ENCODE measurements at places on chromosomes 5 and 9.

GRCh38 chr5:75465480-75465879 lies 45.9 kb downstream of the CERT1 start:
- no peak for DNase-seq

DNA sequence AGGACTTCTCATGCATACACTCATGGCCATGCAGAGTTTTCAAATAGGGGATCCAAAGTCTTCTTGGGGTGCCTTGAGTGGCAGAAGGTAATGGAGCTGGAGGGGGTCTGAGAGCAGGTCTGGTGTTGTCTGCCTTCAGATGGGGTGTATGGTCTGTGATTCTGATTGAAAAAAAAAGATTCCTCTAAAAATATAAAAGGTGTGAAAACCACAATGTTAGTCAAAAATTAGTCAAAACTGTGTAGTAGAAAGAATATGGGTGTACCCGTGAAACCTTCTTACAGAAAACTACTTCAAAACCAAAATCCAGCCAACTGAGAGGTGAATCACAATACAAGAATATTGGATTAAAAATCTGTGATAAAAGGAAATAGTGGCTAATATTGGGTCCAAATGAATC lies 20.1 kb downstream of the DOCK2 start:
- no peak for DNase-seq

DNA sequence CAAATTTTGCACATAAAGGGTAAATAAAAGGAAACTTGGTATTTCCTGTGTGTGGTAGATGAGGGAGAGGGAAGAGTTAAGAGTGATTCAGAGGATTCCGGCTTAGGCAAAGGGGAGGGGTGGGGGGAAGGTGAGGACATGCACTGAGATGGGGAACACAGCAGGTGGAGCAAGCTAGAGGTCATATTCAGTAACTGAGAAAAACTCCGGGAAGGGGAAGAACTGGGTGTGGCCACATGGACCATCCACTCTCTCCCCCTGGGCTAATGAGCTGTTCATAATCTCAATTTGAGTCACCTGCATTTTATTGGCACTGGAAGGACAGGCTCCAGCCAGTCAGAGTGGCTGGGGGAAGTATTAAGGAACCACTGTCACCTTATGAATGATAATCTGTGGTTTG lies 45.1 kb upstream of the UGCG start:
- DNase-seq: no peak

- no peak for DNase-seq
Measured at GRCh38 chr9:129875687-129876395, 40.6 kb downstream of the USP20 start.

DNA sequence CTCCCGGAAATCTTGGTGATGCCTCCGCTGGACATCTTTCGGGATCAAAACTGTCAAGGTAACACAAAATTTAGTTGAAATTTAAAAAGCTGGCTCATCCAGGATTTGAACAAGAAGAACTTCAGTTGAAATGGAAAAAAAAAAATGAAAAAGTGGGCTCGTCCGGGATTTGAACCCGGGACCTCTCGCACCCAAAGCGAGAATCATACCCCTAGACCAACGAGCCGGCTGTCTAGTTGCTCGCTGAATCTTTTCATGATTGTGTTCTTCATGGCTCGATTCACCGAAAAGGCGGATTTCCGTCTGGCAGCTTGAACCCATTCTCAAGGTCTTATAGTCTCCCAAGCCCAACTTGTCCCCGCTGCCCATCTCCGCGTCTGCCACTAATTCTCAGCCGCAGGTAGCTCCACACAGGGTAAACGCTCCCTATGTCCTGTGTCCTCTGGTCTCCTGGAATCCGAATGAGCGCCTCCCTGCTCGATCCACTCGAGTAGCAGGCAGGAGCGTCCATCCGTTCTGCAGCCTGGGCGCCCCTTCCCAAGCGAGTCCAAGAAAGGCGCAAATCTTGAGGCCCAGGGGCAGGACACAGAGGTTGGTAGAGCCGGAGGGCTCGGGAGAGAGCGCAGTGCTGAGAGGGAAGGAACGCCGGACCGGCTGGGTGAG lies 16.2 kb downstream of the TRIM7 start:
- no peak for DNase-seq

GRCh38 chr5:172972552-172972951 lies 11.0 kb upstream of the ATP6V0E1 start:
- DNase-seq: no peak

DNA sequence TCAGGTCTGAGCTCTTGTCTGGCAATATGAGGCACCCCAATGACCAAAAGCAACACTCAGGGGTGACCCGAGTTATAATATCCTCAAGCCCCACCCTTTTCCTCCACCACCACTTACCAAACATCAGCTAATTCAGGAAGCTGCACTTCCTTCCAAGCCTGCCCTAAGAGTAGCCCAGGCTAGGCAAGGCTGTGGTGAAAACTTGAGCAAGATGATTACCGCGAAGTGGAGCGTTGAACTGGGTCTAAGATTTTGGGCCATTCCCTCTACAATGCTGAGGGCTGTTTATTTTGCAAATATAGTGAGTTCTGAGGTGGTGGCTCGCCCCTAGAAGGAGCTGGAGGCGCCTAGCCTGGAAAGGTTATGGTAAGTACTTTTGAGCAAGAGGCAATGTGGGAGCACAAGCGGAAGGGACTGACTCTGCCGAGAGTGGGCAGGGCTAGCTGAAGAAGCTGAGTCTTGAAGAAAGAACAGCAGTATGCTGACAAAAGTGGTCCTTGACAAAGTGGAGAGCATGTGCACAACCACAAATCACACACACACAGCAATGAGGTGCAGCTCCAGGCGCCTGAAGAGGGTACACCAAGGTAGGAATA lies at the start of gene HK3:
HK3 (minus strand) TSS at position 51 of the 596 bp plus-strand sequence. CDS start 3,187 bp downstream, outside the sequence.
- DNase-seq: no peak

GRCh38 chr5:133470841-133471240 lies 141.5 kb downstream of the FSTL4 start:
- no peak for DNase-seq

DNA sequence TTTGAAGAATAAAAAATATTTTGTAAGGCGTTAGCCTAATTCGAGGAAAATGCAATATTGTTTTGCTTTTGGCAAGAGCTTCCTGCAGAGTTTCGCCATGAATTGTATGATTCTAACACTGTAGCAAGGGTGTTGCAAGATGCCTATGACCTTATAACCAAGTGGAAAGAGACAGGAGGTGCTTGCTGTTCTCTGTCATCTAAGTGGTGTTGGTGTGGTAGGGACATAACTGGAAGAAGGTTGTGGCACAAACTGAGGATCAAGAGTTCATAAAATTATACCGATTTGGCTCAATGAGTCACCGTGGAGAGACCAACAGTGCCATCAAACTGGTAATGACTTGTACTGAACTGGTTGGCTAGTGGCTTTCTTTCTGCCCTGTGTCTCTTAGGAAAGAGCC lies 6.3 kb downstream of the STC2 start:
- no peak for DNase-seq

DNA sequence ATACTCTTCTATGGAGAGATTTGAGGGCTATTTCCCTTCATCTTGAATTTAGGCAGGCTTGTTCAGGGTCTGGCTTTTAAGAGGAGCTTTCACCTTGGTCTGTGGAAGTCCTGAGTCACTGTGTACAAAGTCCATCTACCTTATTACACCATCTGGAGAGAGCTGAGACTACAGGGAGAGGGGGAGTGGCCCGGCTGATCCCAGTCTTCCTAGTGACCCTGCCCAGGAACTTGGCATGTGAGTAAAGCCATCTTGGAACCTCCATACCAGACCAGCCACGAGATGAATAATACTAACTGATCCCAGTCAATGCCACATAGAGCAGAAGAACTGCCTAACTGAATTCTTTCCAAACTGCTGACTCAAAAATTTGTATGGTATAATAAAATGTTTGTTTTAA lies 8.4 kb upstream of the IL6ST start:
- no peak for DNase-seq

GRCh38 chr9:116774421-116775180 lies 87.5 kb downstream of the TRIM32 start:
- DNase-seq: no peak

DNA sequence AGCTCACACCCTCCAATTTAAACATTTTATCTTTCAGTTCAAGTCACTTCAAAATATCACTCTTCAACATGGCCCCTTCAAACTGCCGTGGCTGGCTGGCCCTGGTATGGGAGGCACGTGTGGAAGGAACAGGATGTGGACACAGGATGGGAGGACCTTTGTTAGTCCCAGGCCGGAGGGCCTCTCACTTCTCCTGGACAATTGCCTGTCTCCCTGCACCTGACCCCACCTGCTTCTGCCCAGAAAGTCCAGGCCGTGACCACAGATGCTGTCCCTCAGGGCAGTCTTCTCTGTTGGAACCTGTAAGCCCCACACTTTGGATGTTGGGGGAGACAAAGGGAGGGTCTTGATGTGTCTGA lies 19.4 kb downstream of the AMBP start:
- DNase-seq: no peak

DNA sequence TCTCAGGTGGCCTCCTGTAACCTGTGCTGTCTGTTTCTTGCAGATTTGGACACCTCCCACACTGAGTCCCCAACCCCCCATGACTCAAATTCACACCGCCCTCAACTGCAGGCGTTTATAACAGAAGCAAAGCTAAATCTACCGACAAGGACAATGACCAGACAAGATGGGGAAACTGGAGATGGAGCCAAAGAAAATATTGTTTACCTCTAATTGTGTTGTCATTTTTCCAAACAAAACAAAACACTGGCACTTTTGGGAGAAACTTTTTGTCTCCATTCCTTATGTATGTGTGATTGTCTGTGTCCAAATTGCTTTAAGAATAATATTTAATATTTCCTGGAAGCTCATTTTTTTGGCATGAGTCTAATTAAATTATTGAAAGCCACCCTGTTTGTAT lies 314.8 kb downstream of the ARHGEF28 start:
- DNase-seq: no peak

DNA sequence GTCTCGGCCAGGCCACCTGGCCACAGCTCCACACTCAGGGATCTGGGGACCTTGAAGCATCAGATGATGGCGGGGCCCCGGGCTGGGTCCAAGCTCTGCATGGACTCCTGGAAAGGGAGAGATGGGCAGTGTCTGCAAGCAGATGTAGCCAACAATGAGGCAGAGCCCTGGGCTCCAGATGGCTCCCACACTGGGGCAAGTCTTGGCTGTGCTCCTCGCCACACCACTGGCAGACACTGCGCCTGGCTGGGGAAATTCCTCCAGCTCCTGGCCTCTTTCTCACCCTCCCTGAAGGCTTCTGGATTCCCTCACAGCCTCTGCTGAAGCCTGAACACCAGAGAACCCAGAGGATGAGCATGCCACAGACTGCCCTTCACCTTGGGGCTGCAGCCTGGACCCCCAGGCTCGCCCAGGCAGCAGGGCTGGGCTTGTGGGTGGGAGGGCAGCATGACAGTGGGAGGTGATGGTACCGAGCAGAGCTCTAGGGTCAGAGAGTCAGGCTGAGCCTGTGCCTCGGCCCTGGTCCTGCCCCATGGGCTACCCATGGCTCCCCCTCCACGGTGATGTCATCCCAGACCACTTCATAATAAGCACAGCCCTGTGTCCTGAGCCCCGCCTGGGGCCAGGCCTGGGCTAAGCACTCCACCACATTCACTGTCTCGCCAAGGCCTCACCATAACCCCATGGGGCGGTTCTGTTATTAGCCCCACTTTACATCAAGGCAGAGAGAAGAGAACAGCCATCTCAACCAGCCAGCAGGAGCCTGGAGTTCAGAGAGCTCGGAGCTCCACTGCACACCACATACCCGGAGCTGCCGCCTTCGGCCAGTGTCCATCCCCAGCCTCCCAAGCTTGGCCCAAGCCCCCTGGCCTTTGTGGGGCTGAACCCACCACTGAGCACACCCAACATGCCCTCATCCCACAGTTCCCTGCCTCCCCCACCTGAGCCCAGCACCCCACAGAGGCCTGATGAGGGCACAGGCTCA lies 62.2 kb upstream of the ADAMTS2 start:
- no peak for DNase-seq

DNA sequence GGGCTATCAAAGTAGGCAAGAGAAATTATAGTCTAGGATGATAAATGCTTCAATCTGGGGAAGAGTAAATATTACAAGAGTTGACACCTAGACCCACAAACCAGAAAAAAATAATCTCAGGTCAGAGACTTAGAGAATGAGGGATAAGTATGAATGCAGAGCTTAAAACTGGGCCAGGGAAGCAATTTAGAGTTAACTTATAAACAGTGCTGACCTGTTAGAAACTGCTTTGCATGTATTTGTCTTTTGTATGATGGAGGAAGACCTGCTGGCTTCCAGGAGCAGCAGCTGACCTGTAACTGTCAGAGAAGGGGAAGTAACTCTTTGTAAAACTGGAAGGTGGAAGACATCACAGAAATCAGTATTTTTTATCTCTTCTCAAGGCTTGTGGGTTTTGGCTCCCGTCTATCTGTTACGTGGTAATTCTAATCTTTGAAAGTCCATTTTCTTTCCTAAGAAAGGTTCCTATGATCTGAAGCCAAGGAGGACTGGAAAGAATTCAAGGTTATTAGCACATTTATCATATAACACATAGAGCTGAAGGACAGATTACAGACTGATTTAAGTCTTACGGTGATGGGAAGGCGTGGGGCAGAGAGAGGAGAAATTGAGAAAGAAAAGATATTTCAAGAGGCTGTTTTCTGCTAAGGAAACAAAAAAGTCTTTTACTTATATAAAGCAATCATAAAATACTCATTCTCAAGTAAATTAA lies 114.7 kb upstream of the ADAMTS19 start:
- no peak for DNase-seq

- no peak for DNase-seq
Measured at GRCh38 chr9:4050916-4051315, 249.0 kb downstream of the GLIS3 start.

GRCh38 chr5:166618526-166618925 lies 1672.9 kb upstream of the WWC1 start:
- DNase-seq: no peak

GRCh38 chr5:171657473-171657872 lies 128.1 kb upstream of the SMIM23 start:
- no peak for DNase-seq

- no peak for DNase-seq
Measured at GRCh38 chr5:144522698-144523097, 352.0 kb downstream of the KCTD16 start.

- DNase-seq: no peak
Measured at GRCh38 chr5:98103807-98104206, 669.7 kb upstream of the RGMB start.

GRCh38 chr5:132830436-132831094 lies at the start of gene SHROOM1:
TSS of gene SHROOM1 (minus strand) at chr5:132830647. CDS start at chr5:132826140, 4,507 bp downstream.
- no peak for DNase-seq

- DNase-seq: no peak
Measured at GRCh38 chr5:168409591-168410458, 76.4 kb upstream of the RARS1 start.

DNA sequence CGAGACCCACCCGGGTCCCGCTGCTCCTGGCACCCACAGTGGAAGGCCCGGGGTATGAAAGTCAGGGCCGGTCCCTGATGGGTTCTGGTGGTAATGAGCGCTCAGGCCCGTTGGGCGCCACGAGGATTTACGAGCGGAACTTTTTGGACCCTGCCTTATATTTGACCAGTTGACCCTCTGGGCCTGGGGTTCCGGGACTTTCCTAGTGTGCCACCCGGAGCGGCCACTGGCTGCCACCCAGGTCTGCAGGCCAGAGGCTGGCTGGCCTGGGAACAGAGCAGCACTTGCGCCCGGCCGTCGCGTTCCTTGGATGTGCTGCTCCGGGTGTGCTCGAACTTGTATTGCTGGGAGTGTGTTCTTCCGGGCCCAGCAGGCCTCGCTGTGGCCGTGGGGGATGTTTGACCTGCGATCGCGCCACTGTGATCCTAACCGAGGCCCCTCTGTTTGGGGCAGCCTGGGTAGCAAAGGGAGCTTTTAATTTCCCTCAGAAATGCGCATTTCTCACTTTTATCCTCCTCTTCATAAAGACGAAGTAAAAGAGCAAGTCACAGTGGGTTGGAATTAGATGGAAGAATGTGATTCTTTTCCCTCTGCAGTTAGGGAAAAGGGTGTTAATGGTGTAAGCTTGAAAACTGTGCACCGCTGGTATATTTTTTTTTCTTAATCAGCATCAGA lies 1.2 kb downstream of the F2RL1 start:
- no peak for DNase-seq

- no peak for DNase-seq
Measured at GRCh38 chr5:1464096-1464446, 18.8 kb upstream of the SLC6A3 start.
